ENCODE measurements at places on chromosomes 12 and 14. TPM values are rescaled to one million over a fixed set of nuclear protein-coding genes. Genes with fewer than 3 reads are reported as not detected.

- H3K36me3 ChIP-seq = no peaks in the 10 kb centered on the region
- H3K4me3 ChIP-seq = no peak overlapping the region
- no peak for DNase-seq
- H3K4me1 ChIP-seq = peaks cover 25% of the 10 kb centered on the region
- H3K27ac ChIP-seq = peak overlapping the region; percentile 71
- H3K27me3 ChIP-seq = no peaks in the 10 kb centered on the region
These were observed 81.1 kb downstream of the PELI2 start for GRCh38 chr14:56199095-56199981.

Gene KRT3
- not detected for total RNA-seq

Gene POTEG
- total RNA-seq = not detected

Gene GPR84
- total RNA-seq = not detected

Gene PARP11
- 6.2 TPM for total RNA-seq

DNA sequence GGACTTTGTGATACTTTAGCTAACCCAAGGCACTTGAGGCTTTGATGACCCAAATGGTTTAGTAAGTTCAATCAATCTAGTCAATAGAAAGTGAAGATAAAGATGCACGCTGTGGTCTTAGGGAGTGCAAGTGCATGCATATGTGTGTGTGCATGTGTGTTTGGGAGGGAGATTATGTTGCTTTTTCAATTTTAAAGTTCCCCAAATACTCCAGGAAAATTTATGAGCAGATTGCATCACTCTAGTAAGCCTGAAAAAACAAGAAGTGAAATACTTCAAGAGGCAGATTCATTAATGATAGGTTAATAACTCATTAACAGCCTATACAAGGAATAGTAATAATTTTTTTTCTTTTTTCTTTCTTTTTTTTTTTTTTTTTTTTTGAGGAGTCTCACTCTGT is 12.4 kb upstream of the SIX1 start:
- H3K4me1 ChIP-seq = peaks cover 10% of the 10 kb centered on the region
- DNase-seq = no peak
- H3K27me3 ChIP-seq = peaks cover 91% of the 10 kb centered on the region
- no peak overlapping the region for H3K4me3 ChIP-seq

Gene POP5
- total RNA-seq = 31.5 TPM

- peaks cover 6% of the 10 kb centered on the region for H3K27me3 ChIP-seq
- H3K4me1 ChIP-seq = no peaks in the 10 kb centered on the region
- DNase-seq = no peak
These were observed 34.6 kb upstream of the MEG3 start for GRCh38 chr14:100791348-100791735.

Gene SLC7A7
- 67.0 TPM for total RNA-seq

Gene SLCO1B1
- not detected for total RNA-seq

DNA sequence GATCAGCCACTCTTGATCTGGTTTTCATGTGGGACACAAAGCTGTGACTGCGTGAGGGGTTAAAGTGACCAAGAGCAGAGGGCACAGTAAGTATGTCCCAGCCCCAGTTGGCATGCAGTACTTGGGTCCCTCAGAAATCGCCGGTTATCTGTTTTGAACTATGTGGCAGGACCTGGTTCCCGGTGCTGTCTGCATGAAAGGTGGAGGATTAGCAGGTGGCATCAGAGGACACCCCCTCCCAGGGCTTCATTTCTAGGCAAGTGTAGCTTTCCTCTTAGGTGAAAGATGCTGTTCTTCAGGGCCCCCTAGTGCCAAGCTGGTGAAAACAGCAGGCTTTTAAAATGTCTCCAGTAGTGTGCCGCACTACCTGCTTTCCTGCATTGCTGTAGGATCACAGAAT is 57.1 kb downstream of the ATG14 start:
- no peak overlapping the region for H3K4me3 ChIP-seq
- peak; percentile 69 for DNase-seq
- H3K27ac ChIP-seq = peak overlapping the region; percentile 60
- peaks cover 19% of the 10 kb centered on the region for H3K4me1 ChIP-seq

Gene OTOGL
- 0.60 TPM for total RNA-seq

Gene MIS18BP1
- total RNA-seq = 24.4 TPM

Gene IL31
- not detected for total RNA-seq

- H3K36me3 ChIP-seq = peaks cover 74% of the 10 kb centered on the region
- H3K4me1 ChIP-seq = no peaks in the 10 kb centered on the region
- no peak overlapping the region for H3K27ac ChIP-seq
- no peak overlapping the region for H3K4me3 ChIP-seq
- H3K27me3 ChIP-seq = no peaks in the 10 kb centered on the region
These were observed 76.5 kb downstream of the EP400 start for GRCh38 chr12:132026061-132026795.

DNA sequence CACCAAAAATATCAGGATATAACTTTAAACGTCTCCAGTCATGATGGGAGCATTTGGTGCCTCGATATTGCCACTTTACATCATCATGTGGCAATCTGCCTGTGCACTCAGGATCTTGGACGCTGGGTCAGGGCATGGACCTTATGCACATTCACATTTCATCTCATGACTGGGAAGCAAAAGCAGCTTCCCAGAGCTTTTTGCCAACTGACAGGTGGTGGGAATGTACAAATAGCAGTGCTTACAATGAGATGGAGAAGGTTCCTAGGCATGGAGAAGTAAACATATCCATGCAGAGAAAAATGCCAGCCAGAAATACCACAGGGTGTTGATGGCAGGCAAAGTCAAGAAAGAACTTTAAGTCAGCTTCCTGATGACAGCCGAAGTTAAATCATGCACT is 30.3 kb downstream of the EFCAB11 start:
- H3K27ac ChIP-seq = no peak overlapping the region
- no peaks in the 10 kb centered on the region for H3K36me3 ChIP-seq
- H3K4me1 ChIP-seq = no peaks in the 10 kb centered on the region
- no peak for DNase-seq
- no peaks in the 10 kb centered on the region for H3K27me3 ChIP-seq

DNA sequence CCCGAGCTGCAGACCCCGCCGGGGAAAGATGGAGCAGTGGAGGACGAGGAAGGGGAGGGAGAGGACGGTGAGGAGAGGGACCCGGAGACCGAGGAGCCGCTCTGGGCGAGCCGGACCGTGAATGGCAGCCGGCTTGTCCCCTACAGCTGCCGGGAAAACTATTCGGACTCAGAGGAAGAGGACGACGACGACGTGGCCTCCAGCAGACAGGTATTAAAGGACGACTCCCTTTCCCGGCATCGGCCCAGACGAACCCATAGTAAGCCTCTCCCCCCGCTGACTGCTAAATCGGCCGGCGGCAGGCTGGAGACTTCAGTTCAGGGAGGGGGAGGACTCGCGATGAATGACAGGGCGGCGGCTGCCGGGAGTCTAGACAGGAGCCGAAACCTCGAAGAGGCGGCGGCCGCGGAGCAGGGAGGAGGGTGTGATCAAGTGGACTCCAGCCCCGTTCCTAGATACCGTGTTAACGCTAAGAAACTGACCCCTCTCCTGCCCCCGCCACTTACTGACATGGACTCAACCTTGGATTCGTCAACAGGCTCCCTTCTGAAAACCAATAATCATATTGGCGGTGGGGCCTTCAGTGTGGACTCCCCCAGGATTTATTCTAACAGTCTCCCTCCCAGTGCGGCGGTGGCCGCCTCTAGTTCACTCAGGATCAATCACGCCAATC is 962 bp downstream of the LEMD3 start:
- H3K4me1 ChIP-seq = peaks cover 56% of the 10 kb centered on the region
- peak overlapping the region; percentile 98 for H3K4me3 ChIP-seq
- H3K27ac ChIP-seq = peak overlapping the region; percentile 98
- H3K27me3 ChIP-seq = no peaks in the 10 kb centered on the region
- no peaks in the 10 kb centered on the region for H3K36me3 ChIP-seq

- H3K27me3 ChIP-seq = no peaks in the 10 kb centered on the region
- H3K4me1 ChIP-seq = no peaks in the 10 kb centered on the region
- no peak for DNase-seq
- H3K4me3 ChIP-seq = no peak overlapping the region
- H3K36me3 ChIP-seq = no peaks in the 10 kb centered on the region
These were observed 6.4 kb upstream of the TTC8 start for GRCh38 chr14:88818018-88818417.

GRCh38 chr12:70643939-70644338 is 6.7 kb upstream of the PTPRB start:
- DNase-seq = no peak
- H3K4me1 ChIP-seq = no peaks in the 10 kb centered on the region
- H3K27ac ChIP-seq = no peak overlapping the region
- no peaks in the 10 kb centered on the region for H3K36me3 ChIP-seq
- no peak overlapping the region for H3K4me3 ChIP-seq
- no peaks in the 10 kb centered on the region for H3K27me3 ChIP-seq

GRCh38 chr14:54366736-54367735 is 29.8 kb upstream of the CDKN3 start:
- H3K27ac ChIP-seq = peak overlapping the region; percentile 29
- no peaks in the 10 kb centered on the region for H3K36me3 ChIP-seq
- no peaks in the 10 kb centered on the region for H3K4me1 ChIP-seq
- peak; percentile 41 for DNase-seq
- H3K27me3 ChIP-seq = no peaks in the 10 kb centered on the region

- H3K27ac ChIP-seq = peak overlapping the region; percentile 72
- H3K27me3 ChIP-seq = no peaks in the 10 kb centered on the region
- no peak overlapping the region for H3K4me3 ChIP-seq
- H3K36me3 ChIP-seq = no peaks in the 10 kb centered on the region
- peaks cover 64% of the 10 kb centered on the region for H3K4me1 ChIP-seq
- peak; percentile 55 for DNase-seq
These were observed 30.2 kb downstream of the KCTD10 start for GRCh38 chr12:109446869-109447268.

Gene KIAA0586
- total RNA-seq = 9.4 TPM

GRCh38 chr14:90970167-90970600 is 90.3 kb downstream of the RPS6KA5 start:
- H3K36me3 ChIP-seq = no peaks in the 10 kb centered on the region
- peaks cover 2% of the 10 kb centered on the region for H3K4me1 ChIP-seq
- H3K27me3 ChIP-seq = no peaks in the 10 kb centered on the region
- no peak for DNase-seq

DNA sequence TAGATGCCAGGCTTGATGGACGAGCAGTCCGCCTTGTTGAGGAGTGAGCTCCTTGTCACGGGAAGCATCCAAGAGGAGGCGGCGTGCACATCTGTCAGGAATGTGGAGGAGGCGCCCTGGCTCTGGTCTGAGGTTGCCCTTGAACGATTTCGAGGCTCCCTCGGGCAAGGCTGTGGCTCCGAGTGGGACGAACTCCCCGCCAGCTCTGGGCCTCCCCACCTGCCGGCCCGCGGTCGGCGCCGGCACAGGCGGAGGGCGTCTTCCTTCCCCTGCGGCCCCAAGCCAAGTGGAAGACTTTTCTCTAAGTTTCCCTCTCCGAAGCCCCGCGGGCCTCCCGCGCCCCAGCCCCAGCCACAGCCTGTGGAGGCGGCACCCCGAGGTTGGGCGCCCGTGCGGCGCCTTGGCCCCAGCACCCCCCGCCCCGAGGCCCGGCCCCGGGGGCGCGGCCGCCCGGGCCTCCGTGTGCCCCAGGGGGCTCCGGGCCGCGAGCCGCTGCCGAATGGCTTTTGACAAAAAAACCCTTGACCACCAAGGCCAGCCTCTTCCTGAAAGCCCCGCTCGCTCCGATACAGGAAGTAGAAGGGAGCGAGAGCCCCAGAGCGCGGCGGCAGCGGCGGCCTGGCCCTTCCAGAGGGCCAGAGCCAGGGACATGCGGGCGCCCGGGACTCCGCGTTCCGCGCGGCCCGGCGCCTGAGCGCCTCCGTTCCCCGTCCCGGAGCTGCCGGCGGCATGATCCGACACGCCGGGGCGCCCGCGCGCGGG is at the start of gene RIN3:
Gene RIN3, plus strand, starts transcription at position 578 of the 762 bp plus-strand sequence. Its CDS starts 152 bp downstream, at position 730.
- no peaks in the 10 kb centered on the region for H3K27me3 ChIP-seq
- H3K4me1 ChIP-seq = peaks cover 51% of the 10 kb centered on the region
- peak within 1 kb of the TSS; percentile 84 for H3K4me3 ChIP-seq
- peak within 1 kb of the TSS; percentile 93 for H3K27ac ChIP-seq
- peak; percentile 61 for DNase-seq

DNA sequence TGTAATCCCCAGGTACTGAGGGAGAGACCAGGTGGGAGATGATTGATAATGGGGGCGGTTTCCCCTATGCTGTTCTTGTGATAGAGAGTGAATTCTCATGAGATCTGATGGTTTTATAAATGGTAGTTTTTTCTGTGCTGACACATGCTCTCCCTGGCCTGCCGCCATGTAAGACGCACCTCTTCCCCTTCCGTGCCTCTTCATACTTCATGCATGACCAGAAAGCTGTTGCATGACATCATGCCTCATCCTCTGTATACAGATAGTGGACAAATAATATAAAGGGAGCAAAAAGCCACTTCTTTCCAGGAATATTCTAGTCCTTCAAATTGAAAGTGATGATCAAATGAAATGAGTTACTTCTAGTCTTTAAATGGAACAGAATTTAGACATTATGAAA is 47.3 kb upstream of the LRIG3 start:
- no peaks in the 10 kb centered on the region for H3K4me1 ChIP-seq
- H3K36me3 ChIP-seq = no peaks in the 10 kb centered on the region
- H3K4me3 ChIP-seq = no peak overlapping the region
- H3K27me3 ChIP-seq = no peaks in the 10 kb centered on the region
- H3K27ac ChIP-seq = no peak overlapping the region
- DNase-seq = no peak
